Endothelial cell (in vitro differentiated cells): ENCODE measurements at places on chromosomes 6 and 20. TPM values are rescaled to one million over a fixed set of nuclear protein-coding genes. Genes with fewer than 3 reads are reported as not detected.

TFEB gene
- total RNA-seq = 10.4 TPM

DNA sequence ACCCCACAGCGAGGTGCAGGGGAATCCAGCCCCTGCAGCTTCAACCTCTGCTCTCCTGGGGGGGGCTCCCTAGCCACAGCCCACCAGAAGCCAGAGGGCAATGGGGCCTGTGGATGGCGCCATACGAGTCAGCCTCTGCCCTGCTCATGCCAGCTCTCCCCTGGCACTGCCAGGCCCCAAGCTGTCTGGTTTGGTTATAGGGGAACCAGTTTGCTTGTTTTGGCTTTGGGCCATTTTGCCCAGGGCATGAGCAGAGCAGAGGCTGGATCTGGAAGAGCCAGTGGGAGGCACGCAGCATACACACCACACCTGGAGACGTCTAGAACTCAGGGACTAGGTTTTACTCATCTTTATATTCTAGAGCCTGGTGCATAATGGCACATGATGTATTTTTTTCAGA lies 66.7 kb upstream of the SLC22A16 start:
- no peak for DNase-seq

DNMT3B gene
- 77.9 TPM for total RNA-seq

GRCh38 chr6:11921017-11921438 lies 91.1 kb upstream of the HIVEP1 start:
- DNase-seq = no peak

- DNase-seq = no peak
Measured at GRCh38 chr6:140256248-140256647, 881.8 kb upstream of the CITED2 start.

RPS6KA2 gene
- 105 TPM for total RNA-seq

TREM1 gene
- total RNA-seq = 0.38 TPM

GRCh38 chr6:62974452-62974851 lies 236.8 kb upstream of the FKBP1C start:
- DNase-seq = no peak

GRCh38 chr20:23120261-23120660 lies 34.1 kb upstream of the CD93 start:
- no peak for DNase-seq

DNA sequence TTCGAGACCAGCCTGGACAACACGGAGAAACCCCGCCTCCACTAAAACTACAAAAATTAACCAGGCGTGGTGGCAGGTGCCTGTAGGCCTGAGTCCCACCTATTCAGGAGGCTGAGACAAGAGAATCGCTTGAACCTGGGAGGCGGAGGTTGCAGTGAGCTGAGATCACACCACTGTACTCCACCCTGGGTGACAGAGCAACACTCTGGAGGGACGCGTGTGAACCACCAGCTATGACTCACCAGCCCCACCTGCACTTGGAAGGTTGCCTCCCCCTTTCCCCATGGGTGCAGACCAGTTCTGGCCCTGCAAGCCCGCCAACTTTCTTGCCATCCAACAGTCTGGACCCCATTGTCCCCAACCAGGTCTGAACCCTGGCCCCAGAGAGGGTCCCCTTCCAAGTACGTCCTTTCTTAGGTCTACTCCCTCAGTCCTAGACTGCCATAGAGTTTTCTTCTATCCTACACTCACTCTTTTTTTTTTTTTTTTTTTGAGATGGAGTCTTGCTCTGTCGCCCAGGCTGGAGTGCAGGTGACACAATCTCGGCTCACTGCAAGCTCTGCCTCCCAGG lies 29.2 kb downstream of the ATP9A start:
- DNase-seq = no peak
